Endodermal cell (in vitro differentiated cells): ENCODE measurements at places on chromosomes 7 and 10.

DNA sequence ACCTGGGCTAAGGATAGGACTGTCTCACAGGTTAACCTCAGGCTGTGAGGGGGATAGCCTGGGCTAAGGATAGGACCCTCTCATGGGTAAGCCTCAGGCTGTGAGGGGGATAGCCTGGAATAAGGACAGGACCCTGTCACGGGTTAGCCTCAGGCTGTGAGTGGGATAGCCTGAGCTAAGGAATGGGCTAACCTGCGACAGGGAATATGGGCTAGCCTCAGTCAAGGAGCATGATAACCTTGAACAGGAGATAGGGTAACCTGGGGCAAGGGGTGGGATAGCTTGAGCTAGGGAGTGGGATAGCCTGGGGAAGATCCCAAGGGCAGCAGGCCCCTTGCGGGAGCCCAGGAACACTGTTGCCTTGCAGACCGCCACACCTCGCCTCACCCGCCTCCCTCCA is 42.7 kb downstream of the GRID2IP start:
- no peak for DNase-seq

GRCh38 chr10:84766923-84767322 is 438.5 kb downstream of the CCSER2 start:
- DNase-seq: no peak

DNA sequence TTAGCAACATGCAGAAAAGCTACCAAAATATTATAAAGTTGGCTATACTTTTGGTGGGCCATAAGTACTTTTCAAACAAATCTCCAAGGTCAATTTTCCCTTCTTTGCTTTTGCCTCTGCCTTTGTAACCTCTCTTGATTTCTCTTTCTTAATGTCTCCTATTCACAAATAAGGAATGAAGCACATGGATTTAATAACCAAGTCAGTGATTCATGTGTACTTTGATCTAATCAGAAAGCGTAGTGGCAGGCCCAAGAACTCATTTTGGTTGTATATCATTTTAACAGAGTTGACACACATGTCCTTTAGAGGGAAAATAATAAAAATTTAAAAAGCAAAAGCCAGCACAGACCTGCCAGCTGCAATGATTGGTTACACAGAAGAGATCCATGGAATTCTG is 93.7 kb downstream of the FZD1 start:
- no peak for DNase-seq

DNA sequence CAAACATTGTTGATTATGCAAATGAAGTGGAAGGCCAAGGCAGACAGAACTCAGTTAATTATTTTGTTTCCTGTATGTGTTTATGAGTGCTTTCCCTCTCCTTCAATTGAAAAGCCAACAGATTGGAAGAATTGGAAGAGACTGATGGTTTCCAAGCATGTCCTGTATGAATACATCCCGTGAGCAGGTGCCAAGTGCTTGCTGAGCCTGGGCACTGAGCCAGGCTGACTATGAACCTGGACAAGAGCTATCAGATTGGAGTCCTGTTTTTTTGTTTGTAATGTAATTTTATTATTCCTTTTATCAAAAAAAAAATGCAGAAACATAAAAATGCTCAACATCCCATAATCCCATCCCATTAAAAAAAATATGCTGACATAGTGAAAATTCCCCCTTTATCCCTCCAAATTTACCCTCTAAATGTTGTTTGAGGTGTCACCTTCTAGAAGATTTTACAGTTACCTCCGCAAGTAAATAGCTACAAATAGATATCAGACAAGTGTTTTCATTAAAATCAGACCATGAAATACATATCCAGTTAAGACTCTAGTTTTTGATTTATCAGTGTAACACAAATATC is 449.5 kb downstream of the GRID1 start:
- no peak for DNase-seq

- DNase-seq: no peak
Measured at GRCh38 chr10:51867956-51868355, 168.6 kb upstream of the CSTF2T start.

- DNase-seq: no peak
Measured at GRCh38 chr7:103905997-103906396, 83.5 kb downstream of the RELN start.

- no peak for DNase-seq
Measured at GRCh38 chr10:20596911-20597310, 300.2 kb downstream of the NEBL start.
